ENCODE measurements at places on chromosomes 5 and 9.

- peak; percentile 24 for DNase-seq
Observed at GRCh38 chr5:148482697-148483462, 99.1 kb downstream of the FBXO38 start.

DNA sequence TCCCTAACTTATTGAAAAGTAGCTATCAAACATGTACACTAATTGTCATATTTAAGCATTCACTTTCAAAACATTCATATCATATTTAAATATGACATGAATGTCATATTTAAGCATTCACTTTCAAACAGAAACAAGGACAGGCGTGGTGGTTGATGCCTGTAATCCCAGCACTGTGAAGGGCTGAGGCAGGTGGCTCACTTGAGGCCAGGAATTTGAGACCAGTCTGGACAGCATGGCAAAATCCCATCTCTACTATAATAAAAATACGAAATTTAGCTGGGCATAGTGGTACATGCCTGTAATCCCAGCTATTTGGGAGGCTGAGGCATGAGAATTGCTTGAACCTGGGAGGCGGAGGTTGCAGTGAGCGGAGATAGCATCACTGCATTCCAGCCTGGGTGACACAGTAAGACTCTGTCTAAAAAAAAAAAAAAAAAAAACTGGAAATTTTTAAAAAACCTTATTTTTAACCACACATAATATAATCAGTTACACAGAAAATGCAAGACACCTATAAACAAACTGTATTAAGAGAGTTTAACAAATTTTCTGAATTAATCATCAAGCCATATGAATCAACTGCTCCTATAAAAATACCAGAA, 88.1 kb downstream of the LPAR1 start:
- no peak for DNase-seq

DNA sequence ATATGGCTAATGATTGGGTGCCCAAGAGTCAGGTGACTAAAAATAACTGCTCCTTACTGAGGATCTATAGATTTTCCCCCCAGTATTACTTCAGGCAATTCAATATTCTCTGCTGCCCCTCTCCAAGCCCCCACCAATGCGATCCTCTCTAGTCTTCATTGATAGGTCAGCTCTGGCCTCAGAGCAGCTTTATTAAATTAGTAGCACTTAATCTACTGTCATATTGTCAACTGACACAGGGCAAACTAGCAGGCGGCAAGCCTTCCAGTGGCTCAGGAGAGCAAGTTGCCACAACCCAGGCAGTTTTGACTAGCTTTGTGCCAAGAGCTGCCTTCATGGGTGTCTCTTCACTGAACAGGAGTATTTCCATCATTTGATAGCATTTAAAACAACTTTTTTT, 462.9 kb downstream of the BNC2 start:
- no peak for DNase-seq

DNA sequence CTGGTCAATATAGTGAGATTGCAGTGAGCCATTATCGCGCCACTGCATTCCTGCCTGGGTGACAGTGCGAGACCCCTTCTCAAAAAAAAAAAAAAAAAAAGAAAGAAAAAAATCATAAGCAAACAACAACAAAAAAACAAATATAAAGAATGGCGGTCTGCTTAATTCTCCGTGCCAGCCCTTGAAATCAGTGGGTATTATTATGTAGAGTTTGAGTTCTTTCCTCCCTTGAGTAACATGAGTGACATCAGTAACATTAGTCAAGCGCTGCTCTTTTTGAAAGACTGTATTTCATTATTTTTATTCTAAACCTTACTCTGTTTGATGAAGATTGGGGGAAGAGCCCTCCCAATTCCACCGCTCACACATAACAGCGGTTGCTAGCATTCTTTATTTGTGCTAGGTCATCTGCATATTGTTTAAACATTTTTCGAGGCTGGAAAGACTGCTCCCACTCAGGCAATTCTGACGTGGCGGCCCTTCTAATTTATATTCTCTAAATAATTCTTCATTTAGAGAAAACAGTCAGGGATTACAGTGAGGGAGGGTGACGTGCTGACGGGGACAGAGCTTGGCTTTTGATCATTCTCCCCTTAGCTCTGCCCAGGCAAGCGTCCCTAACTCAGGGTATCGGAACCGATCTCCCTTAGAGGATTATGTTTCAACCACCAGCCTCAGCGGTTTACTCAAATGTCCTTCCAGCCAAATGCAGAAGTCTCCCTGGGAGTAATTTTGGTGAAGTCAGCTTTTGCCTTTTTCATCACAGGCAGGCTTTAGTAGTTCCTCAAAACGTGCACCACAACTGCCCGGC, 860 bp upstream of the MARCHF6 start:
- DNase-seq = no peak

GRCh38 chr5:154196281-154196680, 5.7 kb downstream of the GALNT10 start:
- no peak for DNase-seq

GRCh38 chr9:126738553-126738952, 66.3 kb upstream of the ZBTB43 start:
- DNase-seq = no peak

DNA sequence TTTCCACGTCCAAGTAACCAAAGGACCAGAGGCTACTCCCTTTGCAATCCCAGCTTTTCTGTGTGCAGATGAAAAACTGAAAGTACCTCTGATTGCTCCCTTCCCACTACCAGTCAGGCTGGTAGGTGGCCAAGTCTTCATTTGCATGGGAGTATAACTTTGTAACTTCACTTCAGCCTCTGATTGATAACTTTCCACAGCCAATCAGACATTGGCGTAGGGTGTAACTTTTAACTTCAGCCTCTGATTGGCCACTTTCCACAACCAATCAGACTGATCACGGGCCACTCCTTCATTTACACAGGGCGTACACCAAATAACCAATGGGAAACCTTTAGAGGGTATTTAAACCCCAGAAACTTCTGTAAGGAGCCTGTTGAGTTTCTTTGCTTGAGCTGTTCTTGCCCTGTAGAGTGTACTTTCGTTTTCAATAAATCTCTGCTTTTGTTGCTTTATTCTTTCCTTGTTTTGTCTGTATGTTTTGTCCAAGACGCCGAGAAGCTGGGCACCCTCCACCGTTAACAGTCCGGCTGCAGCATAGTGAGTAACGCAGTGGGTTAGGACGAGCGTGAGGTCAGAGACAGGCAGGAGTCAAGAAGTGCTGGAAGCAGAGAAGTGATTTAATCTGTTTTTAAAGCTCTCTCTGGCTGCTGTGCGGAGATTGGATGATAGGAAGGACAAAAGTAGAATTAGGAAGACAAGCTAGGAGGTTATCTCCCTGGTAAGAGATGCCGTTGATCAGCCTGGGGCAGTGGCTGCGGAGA, 3.5 kb upstream of the EXOSC2 start:
- no peak for DNase-seq

DNA sequence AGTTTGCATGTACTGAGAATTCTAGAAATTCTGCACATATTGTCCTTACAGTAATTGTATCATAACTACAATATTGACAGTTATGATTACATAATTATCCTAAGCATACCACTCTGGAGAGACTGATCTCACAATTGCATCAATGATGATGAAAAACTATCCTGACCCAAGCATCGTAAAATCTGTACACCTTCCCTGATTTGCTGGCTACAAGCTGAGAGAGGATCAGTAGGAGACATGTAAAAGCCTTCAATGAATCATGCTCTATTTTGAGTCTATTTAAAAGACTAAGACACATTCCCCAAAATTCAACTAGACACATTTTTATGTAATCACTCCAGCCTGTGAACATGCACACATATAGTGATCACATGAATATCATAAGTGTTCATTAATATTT, 1833.8 kb downstream of the EFNA5 start:
- DNase-seq = no peak

DNA sequence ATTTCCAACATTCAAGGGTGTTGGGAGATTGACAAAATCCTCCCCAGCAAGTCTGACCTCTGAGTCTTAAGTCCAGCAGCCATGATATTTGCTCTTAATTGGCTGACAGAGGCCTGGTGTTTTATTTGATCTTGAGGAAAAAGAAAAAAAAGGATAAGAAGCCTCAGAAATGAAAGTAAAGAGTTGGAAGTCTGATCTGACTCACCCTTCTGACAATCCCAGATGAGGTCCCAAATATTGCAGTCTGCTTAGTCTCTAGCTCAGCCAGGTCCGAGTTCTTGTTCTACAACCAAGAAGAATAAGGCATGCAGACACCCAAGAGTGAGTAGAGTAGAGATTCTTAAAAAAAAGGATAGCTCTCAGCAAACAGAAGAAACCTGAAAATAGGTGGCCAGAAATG, 632.5 kb upstream of the ST8SIA4 start:
- no peak for DNase-seq

DNA sequence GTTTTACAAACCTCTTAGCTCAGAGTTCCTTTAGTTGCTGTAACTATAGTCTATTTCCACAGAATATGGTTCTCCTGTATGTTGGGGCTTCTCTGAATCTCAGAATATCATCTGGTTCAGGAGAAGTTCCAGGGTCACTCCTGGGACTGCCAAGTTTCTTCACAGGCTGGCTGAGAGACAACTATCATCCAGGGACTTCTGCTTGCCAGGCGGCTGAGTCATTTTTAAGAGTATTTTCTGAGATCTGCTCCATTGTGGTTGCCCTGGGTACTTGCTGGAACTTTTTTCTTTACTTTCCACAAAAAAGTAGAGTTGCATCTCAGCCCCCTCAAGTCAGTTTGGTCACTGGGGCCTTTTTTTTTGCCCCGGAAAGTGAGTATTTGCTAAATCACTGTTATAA, 566.5 kb downstream of the LRRC70 start:
- no peak for DNase-seq

- DNase-seq = no peak
Observed at GRCh38 chr5:142017832-142018427, 5.1 kb upstream of the GNPDA1 start.

GRCh38 chr5:68872088-68872839, 221.6 kb upstream of the SLC30A5 start:
- no peak for DNase-seq

All from activated effector memory CD4-positive, alpha-beta T cell treated with Interleukin-2 at 50 U/mL for 16 hours (primary cell).